ENCODE measurements at places on chromosomes 5 and 9.

GRCh38 chr5:97135868-97136267 is 6.5 kb downstream of the LIX1 start:
- DNase-seq: no peak

- peak; percentile 43 for DNase-seq
Observed at GRCh38 chr5:1789834-1790471, 9.7 kb downstream of the MRPL36 start.

DNA sequence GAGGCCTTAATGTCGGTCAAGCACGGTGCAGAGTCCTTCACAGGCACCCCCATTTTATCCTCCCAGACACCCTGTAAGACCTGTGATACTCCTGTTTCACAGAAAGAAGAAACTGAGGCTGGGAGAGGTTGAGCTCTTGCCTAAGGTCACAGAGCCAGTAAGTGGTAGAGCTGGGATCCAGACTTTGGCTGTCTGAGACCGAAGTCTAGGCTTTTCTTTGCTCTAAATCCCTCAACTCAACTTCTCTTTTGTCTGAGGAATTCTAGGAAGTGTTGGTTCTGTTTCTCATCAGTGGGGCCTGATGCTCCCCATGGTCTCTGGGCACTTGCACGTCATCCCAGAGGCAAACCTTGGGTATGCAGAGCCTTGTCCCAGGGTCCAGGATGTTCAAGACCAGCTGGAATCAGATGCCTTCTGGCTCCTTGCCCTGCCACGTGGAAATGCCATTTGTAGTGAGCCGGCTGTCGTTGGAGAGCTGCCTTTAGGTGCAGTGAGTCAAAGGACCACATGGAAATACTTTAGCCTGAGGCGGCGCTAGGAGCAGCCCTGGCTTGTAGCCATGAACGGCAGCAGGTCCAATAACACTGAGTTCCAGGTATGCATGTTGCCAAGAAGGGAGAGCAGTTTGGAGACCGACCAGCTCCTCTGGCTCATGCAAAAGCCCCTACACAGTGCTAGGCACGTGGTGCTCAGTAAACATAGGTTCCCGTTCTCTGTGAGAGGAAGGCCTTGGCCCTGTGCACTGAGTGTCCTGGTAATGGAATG is 9.2 kb downstream of the DCANP1 start:
- DNase-seq: peak; percentile 48

DNA sequence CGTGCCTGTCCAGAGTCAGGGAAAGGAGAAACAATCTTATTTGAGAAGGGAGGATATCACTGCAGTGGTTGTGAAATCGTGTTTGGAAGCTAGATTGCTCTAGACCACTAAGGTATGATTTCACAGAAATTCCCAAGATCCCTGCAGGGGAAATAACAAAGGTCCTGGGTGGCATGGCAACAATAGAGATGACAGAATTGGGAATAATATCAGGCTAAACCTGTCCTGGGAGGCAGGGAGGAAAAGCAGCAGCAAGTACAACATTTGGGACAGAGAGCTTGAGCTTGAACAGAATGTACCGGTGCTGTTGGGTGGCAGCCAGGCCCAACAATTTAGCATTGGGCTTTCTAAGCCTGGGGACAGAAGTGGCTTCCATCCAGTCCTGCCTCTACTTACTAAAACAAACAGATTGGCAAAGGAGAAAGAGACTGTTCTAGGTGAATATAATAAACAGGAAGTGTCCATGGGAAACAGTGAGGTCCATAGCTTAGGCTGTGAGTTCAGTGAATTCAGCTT is 17.0 kb upstream of the ARHGAP26 start:
- no peak for DNase-seq

- DNase-seq: peak; percentile 69
Observed at GRCh38 chr5:158382473-158382872, 523.5 kb upstream of the CLINT1 start.
